ENCODE measurements at places on chromosomes 2 and 18. TPM values are rescaled to one million over a fixed set of nuclear protein-coding genes. Genes with fewer than 3 reads are reported as not detected.

DNA sequence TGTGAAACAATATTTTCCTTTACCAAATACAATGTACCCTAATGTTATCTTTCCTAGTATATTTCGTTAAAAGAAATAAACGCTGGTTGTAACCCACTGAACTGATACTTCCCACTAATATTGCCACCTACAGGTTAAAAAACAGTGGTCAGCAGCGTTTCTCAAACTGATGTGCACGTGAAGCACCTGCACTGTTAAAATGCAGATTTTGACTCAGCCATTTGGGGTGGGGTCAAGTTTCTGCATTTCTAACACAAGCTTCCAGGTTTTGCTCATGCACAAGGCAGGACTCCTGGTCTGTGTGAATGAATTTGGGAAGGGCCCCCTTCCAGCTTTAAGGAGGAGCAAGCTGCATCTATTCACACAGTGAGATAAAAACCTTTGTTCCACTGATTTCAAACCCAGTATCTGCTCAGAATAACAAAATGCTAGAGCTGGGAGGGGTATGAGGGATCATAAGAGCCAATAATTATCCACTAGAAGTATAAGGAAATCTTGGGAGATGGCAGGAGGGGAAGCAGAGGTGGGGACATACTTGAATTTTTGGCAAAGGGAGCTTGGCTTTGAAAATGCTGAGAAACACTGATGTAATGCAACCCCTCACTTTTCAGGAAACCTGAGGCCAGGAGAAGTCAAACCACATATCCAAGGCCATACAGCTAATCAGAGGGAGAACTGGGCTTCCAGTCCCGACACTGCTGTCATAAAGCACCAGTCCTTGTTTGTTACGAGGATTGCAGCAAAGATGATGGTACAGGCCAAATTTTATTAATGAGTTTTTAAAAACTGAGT lies 116.2 kb downstream of the RBMS1 start:
- DNase-seq: no peak

- DNase-seq: no peak
Observed at GRCh38 chr2:231707625-231707926, 749 bp upstream of the PTMA start.

DNA sequence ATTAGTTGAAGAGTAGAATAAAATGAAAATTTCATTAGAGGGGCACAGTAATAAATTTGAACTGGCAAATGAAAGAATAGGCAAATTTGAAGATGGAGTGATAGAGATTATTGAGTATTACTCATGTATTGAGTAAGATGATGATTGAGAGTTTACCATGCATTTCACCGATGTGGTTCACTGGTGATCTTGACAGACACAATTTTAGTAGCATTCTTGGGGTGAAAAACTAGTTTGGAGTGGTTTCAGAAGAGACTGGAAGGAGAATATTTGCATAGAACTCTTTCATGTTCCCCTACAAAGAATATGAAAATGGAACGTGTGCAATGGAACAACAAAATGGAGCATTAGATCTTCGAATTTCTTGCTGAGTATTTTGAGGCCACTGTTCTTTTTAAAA lies 121.4 kb downstream of the ASXL3 start:
- DNase-seq: no peak

DNA sequence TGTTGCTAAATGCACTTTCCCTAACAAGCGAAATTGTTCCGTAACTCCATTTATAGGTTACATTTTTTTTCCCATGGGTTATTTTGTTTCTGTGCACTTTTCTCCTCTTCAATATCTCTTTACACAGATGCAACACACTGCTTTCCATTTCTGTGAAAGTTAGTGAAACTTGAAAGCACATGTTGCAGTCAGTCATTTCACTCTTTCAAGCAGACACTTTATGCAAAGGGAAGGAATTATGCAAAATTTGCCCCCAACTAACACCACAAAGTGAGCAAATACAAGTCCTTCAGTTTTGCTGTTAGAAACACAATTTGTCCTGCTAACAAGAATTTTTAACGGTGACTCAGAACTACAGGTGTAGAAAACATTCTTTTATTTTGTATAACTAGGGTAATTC lies 124.8 kb downstream of the PTH2R start:
- no peak for DNase-seq

- peak; percentile 14 for DNase-seq
Observed at GRCh38 chr2:128317181-128317898, 1.3 kb downstream of the HS6ST1 start.

The LBX2 gene
- 3.3 TPM for total RNA-seq

The LYPD6 gene
- total RNA-seq: 30.1 TPM

All from mucosa of gallbladder (tissue), 1 donor.